ENCODE measurements at places on chromosomes 4 and X. TPM values are rescaled to one million over a fixed set of nuclear protein-coding genes. Genes with fewer than 3 reads are reported as not detected.

CXCL1 gene
- 17.4 TPM for total RNA-seq

ATP5ME gene
- total RNA-seq, result 54.3 TPM

GAB1 gene
- 32.2 TPM for total RNA-seq

SHISA3 gene
- total RNA-seq, result 1.8 TPM

FAM149A gene
- 7.7 TPM for total RNA-seq

CSN1S1 gene
- not detected for total RNA-seq

SLC10A3 gene
- 28.4 TPM for total RNA-seq

AMER1 gene
- 6.1 TPM for total RNA-seq

AKAP4 gene
- not detected for total RNA-seq

TMEM31 gene
- not detected for total RNA-seq

PHKA1 gene
- total RNA-seq, result 6.2 TPM

- no peak for DNase-seq
These were observed 209.4 kb upstream of the NEIL3 start for GRCh38 chr4:177100307-177100706.

GRCh38 chrX:121179972-121180371, 132.6 kb downstream of the GLUD2 start:
- DNase-seq, result no peak

DNA sequence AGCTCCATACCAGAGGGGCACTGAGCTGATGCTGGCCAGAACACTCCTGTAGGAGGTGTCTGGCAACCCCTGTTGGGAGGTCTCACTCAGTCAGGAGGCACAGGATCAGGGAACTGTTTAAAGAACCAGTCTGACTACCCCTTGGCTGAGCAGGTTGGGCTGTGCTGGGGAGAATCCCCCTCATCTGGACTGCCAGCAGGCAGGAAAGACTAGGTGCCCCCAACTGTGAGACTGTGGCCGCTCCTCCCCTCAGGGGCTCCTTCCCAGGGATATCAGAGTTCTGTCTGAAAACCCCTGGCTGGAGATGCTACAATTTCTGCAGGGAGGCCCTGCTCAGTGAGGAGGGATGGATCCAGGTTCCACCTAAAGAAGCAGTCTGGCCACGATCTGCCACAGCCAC, 245.3 kb downstream of the MAPK10 start:
- DNase-seq, result no peak

GRCh38 chr4:97558204-97558778, 585.0 kb downstream of the STPG2 start:
- DNase-seq, result no peak

GRCh38 chrX:150700107-150700506, 6.9 kb downstream of the MTMR1 start:
- no peak for DNase-seq

GRCh38 chrX:103780336-103781061, 3.9 kb downstream of the PLP1 start:
- no peak for DNase-seq

DNA sequence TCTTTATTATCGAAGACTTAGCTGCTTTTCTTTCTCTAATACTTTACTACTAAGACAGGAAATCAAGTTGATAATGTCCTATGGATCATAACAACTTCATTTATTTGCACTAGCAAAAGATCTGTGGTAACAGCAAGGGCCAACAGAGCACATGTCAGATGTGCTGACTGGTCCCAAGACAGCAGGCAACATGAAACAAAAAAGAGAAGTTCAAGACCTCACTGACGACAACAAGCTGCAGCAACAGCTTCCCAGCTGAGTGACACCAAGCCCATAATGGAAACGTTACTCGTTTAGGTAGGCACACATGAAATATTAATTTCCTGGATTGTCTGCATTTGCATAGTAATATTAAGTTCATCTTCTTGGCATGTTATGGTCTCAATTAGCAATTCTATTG, 126.9 kb downstream of the UNC5C start:
- DNase-seq, result no peak

GRCh38 chr4:80196922-80197573, at the start of gene PRDM8:
PRDM8 (plus strand) TSS chr4:80197503; CDS start chr4:80200081, 2,578 bp downstream.
- no peak for DNase-seq

- no peak for DNase-seq
These were observed 13.1 kb downstream of the RP2 start for GRCh38 chrX:46849933-46850332.

- no peak for DNase-seq
These were observed 65.0 kb downstream of the ZFYVE28 start for GRCh38 chr4:2353222-2354107.

- DNase-seq, result no peak
These were observed 96.2 kb downstream of the UGT8 start for GRCh38 chr4:114694770-114695169.

DNA sequence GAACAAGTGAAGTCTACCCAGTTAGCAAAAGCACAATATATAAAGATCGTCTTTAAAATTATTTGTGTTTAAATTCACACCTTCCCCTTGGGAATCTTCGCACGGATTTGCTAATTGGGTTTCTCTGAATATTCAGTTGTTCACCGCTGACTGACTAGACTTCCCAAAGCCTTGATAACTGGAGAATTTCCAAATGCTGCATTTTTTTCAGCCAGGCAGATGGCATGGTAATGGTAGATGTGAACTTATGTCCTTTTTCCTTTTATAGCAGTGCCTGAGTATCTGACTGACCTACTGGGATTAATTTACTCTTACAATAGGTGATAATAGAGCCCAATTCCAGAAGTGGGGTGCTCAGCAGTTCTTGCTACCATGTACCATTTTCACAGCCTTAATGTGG, 548.1 kb downstream of the PACRGL start:
- no peak for DNase-seq

GRCh38 chrX:150258463-150259430, 104.4 kb upstream of the MAMLD1 start:
- no peak for DNase-seq

- no peak for DNase-seq
These were observed 767.3 kb upstream of the TENM3 start for GRCh38 chr4:181475781-181476507.

GRCh38 chr4:106852426-106852825, 183.7 kb downstream of the DKK2 start:
- DNase-seq, result no peak

DNA sequence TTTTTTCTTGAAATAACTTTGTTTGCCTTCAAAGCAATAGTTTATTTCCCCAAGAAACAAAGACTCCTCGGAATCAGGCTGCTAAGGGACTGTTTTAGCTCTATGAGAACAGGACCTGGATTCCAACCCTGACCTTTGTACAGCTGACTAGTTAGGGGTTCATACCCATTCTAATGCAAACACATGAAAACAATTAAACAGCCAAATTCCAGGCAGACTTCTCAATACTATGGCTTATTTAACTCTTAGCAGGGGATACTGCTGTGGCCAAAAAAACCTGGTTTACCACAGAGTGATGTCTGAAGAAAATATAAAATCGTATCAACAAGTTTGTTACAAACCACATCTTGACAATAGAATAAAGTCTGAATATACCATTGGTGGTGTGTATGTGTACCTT, 129.6 kb upstream of the INTU start:
- DNase-seq, result no peak

DNA sequence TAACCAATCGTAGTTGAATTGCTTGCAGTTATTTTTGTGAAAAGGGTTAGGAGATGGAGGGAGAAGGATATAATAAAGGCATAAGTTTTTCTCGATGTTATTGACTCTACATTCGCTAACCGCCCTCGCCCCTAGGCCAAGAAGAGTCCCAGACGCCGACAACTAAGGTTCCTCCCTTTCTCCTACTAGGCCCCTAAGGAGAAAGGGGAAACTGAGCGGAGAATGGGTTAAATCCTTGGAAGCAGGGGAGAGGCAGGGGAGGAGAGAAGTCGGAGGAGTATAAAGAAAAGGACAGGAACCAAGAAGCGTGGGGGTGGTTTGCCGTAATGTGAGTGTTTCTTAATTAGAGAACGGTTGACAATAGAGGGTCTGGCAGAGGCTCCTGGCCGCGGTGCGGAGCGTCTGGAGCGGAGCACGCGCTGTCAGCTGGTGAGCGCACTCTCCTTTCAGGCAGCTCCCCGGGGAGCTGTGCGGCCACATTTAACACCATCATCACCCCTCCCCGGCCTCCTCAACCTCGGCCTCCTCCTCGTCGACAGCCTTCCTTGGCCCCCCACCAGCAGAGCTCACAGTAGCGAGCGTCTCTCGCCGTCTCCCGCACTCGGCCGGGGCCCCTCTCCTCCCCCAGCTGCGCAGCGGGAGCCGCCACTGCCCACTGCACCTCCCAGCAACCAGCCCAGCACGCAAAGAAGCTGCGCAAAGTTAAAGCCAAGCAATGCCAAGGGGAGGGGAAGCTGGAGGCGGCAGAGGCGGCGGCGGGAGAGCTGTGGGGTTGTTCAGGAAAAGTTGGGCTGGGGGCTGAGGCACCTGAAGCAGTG, 5.9 kb downstream of the ATOH1 start:
- DNase-seq, result no peak

- DNase-seq, result no peak
These were observed 230.6 kb upstream of the CPEB2 start for GRCh38 chr4:14771504-14772175.

DNA sequence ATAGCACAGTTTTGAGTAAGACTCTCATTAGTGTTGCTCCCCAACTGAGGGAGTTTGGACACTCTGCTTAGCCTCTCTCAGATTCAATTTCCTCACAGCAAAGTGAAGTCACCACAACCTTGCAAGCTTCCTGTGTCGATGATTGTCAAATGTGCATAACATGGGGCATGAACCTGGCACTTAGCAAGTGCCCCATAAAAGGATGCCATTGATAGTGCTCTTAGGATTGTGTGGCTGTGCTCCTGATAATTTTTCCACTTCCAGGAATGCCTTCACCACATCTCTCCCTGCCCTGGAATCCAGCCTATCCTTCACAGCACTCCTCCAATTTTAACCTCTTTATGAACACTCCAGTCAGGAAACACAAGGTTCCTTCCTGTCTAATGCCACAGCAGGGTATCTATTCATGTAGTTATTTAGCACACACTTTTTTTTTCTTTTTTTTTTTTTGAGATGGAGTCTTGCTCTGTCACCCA, 309.4 kb downstream of the PPP3CA start:
- DNase-seq, result no peak

GRCh38 chr4:182960746-182961145, 43.6 kb upstream of the DCTD start:
- DNase-seq, result no peak

GRCh38 chr4:30744386-30744785, 24.2 kb downstream of the PCDH7 start:
- no peak for DNase-seq

- DNase-seq, result no peak
These were observed 17.5 kb downstream of the PALLD start for GRCh38 chr4:168514249-168514852.

DNA sequence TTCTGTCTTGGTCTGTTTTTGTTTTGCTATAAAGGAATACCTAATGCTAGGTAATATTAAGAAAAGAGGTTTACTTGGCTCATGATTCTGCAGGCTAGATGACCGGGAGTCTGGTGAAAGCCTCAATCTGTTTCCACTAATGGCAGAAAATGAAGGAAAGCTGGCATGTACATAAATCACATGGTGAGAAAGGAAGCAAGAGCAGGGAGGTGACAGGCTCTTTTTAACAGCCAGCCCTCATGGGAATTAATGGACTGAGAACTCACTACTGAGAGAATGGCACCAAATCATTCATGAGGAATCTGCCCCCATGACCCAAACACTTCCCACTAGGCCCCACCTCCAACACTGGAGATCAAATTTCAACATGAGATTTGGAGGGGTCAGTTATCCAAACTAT, 27.6 kb downstream of the SATL1 start:
- DNase-seq, result no peak

DNA sequence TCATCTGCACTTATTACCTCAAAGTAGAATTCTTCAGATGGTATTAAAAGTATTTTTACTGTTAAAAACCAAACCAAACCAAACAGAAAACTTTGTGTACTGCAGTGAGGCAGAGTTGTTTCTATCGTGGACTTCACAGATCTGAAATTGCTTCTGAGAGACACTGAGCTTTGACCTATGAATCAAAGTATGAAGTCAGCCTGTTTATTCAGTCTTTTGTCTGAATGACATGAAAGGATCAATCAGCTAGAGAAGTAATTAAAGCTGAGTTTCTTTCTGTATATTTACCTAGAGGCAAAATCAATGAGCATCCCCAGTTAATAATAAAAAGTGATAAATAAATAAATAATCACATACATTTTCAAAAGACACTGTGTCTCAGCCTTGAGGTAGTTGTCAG, 2121.0 kb downstream of the PCDH7 start:
- no peak for DNase-seq

- no peak for DNase-seq
These were observed 485 bp downstream of the AADAT start for GRCh38 chr4:170089274-170089667.

Data from omental fat pad (tissue), 4 donors.